ENCODE measurements at places on chromosomes 3 and 15.

- DNase-seq, result no peak
Observed at GRCh38 chr3:139671107-139671506, 6.7 kb downstream of the NMNAT3 start.

DNA sequence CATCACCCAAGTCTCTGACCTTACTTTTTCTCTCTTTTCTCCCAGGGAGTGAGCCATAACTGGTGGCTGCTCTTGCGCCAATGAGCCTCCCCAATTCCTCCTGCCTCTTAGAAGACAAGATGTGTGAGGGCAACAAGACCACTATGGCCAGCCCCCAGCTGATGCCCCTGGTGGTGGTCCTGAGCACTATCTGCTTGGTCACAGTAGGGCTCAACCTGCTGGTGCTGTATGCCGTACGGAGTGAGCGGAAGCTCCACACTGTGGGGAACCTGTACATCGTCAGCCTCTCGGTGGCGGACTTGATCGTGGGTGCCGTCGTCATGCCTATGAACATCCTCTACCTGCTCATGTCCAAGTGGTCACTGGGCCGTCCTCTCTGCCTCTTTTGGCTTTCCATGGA is 13.2 kb upstream of the ATG7 start:
- no peak for DNase-seq

DNA sequence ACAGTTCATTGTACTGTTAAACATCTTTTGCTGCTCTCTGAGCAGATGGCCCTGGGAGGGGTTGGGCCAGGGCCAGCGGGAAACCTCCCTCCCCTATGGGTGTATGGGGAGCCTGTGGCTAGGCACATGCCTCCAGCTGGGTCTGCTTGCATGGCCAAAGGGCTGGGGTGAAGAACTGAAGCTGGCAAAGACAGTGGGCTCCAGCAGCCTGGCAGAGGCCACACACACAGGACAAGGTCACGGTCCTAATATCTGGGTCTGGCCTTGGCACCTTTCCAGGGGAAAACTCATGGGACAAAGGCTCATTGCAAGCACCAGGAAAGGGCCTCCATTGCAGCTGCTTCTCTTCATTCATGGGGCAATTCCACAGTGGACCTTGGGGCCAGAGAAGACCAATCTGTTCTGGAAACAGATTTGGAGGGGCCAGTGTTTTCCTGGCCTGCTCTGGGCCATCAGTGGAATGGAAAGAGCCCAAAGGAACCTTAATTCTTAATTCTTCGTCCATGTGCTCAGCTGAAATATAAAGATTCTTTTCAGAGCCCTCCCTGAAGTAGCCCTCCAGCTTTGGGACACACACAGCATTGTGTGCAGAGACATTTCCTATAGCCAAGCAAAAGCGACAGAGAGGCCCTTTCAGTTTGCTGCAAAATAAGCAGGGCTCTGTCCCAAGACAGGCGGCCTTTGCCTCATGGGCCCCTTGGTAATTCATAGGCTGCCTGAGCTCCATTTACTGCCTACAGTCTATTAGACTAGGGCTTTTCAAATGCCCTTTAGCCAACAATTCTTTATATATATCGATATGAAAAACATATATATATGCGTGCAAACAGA is 11.3 kb upstream of the LIMD1 start:
- DNase-seq, result no peak

DNA sequence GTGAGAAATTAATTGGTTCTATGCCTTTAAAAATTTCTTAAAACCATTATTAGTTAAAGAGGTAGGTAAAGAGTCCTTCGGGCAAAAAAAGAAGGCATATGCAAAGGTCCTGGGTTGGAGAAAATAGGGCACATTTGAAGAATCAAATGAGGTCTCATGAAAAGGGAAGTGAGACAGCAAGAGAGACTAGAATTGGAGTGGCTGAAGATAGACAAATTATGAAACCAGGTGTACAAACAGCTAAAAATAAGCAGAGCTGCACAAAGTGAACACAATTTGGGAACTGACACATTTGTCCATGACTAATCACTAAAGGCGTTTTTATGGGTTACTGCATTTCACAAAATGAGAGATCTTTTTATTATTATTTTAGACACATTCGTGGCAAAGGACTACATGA is 581.2 kb downstream of the PYDC2 start:
- DNase-seq, result no peak

DNA sequence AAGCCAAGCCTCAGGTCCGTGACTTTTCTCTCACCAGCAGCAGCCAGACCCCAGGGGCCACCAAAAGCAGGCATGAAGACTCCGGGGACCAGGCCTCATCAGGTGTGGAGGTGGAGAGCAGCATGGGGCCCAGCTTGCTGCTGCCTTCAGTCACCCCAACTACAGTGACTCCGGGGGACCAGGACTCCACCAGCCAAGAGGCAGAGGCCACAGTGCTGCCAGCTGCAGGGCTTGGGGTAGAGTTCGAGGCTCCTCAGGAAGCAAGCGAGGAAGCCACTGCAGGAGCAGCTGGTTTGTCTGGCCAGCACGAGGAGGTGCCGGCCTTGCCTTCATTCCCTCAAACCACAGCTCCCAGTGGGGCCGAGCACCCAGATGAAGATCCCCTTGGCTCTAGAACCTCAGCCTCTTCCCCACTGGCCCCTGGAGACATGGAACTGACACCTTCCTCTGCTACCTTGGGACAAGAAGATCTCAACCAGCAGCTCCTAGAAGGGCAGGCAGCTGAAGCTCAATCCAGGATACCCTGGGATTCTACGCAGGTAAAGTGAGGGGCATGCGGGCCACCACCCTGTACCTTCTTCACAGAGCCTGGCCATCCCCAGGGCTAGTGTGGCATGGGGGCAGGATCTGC is 12.0 kb upstream of the ABTB1 start:
- DNase-seq, result no peak

DNA sequence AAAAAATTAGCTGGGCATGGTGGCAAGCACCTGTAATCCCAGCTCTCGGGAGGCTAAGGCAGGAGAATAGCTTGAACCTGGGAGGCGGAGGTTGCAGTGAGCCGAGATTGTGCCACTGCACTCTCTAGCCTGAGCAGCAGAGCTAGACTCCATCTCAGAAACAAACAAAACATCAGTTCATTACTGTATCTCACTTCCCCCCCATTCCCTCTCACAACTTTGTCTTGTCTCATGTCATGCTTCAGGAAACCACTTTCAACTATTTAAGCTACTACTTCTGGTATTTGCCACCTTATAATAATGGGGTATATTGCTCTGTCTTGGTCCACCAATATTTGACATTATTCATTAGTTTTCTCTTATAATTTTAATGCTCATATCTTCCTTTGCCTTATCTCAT is 26.2 kb downstream of the PIK3CA start:
- DNase-seq, result no peak

DNA sequence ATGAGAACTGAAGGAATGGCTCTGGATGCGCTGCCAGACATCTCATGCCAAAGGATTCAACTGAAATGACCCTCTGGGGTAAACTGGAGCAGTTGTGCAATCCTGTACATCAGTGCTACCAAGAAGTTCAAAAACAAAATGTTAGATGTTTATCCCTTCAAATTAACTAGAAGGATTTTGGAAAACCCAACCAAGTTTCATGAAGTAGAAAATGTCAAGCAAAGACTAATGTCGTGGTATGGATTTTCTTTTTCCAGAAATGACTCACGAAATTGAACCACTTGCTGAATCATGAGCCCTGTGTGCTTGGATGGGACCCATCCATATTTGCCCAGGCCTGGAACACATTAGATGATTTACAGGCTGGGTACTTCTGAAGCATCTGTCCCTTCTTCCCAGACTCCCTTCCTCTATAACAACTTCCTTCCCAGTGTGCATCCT is 101.6 kb downstream of the LRTM1 start:
- DNase-seq, result no peak

DNA sequence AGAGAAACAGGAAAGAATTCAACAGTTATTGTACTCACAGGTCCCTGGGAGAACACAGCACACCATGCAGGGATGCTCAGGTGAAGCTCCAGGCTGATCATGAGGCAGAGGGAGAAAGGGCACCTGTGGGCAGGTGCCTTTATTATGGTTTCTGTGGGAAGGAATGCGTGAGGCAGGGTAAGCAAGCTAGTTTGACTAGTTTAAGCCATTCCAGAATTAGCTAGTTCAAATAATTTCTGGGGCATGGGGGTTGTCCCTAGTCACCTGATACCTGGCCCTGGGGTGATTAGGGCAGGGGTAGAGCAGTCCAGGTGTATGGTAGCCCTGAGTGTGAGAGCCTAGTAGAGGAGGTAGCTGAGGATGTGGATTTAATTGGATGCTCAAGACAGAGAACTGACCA is 47.9 kb upstream of the DCLK3 start:
- no peak for DNase-seq

DNA sequence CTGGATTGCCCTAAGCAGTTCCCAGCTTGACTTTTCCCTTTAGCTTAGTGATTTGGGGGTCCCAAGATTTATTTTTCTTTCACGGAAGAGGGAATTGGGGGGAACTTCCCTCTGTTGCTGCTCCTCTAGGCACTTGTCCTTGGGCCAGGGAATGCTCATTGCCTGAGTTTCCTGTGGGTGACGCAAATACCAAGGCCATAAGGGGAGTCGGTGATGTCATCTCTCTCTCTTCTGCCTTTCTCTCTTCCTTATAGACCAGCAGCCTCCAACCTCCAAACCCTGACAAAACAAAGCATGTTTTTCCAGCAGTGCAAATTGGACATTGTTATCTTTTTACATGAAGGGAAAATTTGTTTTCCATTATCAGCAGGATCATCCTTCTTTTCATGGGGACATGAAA is 120.2 kb downstream of the ITPR1 start:
- no peak for DNase-seq

DNA sequence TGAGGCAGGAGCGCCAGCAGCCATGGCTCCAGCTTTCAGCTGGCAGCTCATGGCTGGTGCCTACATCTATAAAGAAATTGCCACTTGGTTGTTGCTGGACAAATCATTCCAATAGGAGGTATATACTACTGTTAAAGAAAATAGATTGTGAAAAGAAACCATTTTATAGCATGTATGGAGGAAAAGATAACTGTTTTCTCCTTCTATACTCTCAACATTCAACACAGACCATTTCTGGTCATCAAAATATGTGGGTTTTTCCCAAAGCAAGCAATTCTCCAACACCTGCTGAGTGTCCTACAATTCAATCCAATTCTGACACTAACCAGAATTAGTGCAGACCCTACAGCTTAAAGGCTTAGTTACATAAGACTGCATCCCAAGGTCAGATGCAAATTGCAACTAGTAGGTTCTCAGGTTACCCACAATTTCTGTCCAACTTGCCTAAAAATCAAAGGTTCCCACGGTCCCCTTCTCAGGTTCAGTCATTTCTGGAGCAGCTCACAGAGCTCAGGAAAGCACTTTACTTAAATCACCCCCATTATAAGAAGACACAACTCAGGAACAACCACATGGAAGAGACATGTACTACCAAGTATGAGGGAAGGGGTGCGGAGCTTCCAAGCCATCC is 42.4 kb upstream of the STRIT1 start:
- no peak for DNase-seq

- no peak for DNase-seq
Observed at GRCh38 chr15:70051948-70052633, 45.6 kb downstream of the TLE3 start.

DNA sequence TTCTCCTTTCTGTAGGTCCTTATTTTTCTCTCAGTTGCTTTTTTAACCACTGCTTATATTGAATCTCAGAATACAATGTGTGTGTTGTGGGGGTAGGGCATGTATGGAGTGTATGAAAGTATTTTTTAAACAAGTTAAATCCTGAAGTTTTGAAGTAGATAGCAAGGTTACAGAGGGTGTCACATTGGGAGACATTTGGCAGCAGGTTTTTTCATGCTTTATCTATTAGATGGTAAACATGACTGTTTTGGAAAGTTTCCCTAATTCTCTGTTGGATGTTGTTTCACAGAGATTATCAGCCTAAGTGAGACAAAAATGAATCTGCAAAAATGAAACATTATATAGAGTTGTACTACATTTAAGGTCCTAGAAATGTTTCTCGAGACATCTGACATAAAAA is 190.6 kb upstream of the ARPP21 start:
- no peak for DNase-seq

GRCh38 chr15:54187325-54187724 is 209.1 kb downstream of the UNC13C start:
- no peak for DNase-seq

GRCh38 chr3:179450261-179450701 is 989 bp downstream of the GNB4 start:
- DNase-seq, result no peak

GRCh38 chr3:88137836-88138235 is 11.9 kb upstream of the C3orf38 start:
- no peak for DNase-seq

- no peak for DNase-seq
Observed at GRCh38 chr3:116155841-116156240, 289.4 kb downstream of the LSAMP start.

DNA sequence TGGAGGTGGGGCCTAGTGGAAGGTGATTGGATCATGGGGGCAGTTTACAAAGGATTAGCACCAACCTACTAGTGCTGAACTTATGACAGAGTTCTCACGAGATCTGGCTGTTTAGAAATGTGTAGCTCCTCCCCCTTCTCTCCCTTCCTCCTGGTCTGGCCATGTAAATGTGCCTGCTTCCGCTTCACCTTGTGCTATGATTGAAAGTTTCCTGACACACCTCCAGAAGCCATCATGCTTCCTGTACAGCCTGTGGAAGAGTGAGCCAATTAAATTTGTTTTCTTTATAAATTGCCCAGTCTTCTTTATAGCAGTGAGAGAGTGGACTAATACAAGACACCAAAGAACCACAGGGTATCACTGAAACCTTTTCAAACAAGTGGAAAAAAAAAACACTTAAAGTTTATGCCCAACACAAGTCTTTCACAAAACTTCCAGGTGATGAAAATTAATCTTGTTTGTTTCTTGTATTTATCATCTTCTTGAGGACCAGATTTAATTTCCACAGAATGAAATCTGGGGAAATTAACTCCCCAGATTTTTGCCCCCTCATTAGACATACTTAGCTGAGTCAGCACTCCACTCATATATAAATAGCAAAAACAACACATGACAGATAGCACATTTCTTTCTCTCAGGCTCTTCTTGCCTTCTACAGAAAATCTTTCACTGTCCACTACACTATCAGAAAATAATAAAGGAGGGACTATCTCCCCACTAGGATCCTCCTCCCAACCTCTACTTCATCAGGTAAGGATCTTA is 847.2 kb downstream of the TUSC7 start:
- no peak for DNase-seq

DNA sequence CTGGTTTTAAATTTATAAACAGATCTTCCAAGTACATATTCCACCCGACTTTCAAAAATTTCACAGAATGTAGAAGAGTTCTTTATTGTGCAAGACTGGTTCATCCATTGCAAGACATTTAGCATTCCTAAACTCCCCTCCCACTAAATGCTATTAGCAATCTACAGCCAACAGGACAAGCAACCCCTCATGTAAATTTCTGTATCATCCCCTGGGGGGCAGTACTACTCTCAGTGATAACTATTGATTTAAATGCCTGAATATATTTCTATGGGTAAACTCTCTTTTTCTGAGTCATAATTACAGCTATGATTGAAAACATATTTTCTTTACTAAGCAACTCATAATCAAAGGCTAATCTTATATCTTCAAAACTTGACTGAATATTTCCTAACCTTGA is 10.7 kb upstream of the SLC15A2 start:
- DNase-seq, result no peak
